Heart left ventricle (tissue), 16 donors: ENCODE measurements at places on chromosomes 11 and 22.

DNA sequence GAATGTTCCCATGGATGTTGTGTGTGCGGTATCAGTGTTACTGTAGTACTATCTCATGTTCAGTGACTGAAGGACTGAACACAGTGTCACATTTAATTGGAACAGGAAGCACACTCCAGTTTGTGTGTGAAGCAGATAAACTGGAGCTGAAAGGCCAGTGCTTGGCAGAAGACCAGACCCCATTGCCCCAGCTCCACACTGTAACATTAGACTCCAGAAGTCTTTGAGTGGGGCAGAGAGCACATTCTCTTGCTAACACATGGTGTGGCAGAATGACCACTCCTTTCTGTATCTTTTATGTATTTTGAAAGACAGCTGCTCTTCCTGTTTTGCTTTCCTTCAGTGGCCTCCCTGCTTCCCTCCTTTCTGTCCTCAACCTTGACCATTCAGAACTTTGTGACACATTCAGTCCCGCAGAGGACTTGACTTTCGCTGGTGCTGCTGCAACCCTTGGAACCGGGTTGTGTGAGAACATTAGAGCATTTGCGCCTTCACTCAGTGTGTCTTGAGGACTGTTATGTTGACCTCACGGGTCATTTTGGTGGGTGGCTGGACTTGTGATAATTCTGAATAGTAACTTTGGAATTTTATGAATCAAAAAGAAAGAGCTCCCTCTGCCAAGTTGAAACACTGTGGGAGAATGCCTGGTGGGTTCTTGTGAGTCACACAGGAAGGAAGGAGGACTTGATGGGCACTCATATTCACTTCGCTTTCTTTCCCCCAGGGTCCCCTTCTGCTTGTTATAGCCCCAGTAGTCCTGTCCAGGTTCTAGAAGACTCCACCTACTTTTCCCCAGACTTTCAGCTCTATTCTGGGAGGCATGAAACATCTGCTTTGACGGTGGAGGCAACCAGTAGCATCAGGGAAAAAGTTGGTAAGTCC lies 26.4 kb downstream of the AMOTL1 start:
- peak overlapping the region; percentile 73 for H3K27ac ChIP-seq
- peak; percentile 69 for DNase-seq
- H3K36me3 ChIP-seq: no peaks in the 10 kb centered on the region
- H3K4me3 ChIP-seq: peak overlapping the region; percentile 10
- no peaks in the 10 kb centered on the region for H3K27me3 ChIP-seq
- H3K4me1 ChIP-seq: peaks cover 16% of the 10 kb centered on the region

- H3K4me1 ChIP-seq: no peaks in the 10 kb centered on the region
- no peak overlapping the region for H3K4me3 ChIP-seq
- H3K27ac ChIP-seq: no peak overlapping the region
- no peaks in the 10 kb centered on the region for H3K36me3 ChIP-seq
Measured at GRCh38 chr11:116710001-116710674, 62.6 kb downstream of the BUD13 start.

DNA sequence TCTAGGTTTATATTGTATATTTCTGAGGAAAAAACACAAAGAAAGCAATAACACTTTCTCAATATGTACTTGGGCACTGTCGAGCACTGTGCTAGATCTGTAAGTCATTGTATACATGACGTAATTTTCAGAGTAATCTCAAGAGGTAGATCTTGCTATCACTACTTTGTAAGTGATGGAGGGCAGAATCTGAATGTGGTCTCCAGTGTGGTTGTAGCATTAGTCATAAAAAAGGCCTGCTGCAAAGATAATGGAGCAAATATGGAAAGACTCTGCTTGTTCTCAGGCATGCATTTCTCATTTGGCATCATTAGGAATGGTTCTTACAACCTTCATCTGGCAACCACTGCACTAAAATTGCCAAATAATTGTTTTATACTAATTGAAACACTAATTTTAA lies 419.8 kb upstream of the CCDC179 start:
- no peak for DNase-seq
- no peaks in the 10 kb centered on the region for H3K4me1 ChIP-seq
- no peaks in the 10 kb centered on the region for H3K27me3 ChIP-seq
- H3K4me3 ChIP-seq: no peak overlapping the region

- no peaks in the 10 kb centered on the region for H3K36me3 ChIP-seq
- no peak overlapping the region for H3K27ac ChIP-seq
- H3K4me1 ChIP-seq: peaks cover 3% of the 10 kb centered on the region
Measured at GRCh38 chr11:6260207-6260726, 629 bp downstream of the CCKBR start.

DNA sequence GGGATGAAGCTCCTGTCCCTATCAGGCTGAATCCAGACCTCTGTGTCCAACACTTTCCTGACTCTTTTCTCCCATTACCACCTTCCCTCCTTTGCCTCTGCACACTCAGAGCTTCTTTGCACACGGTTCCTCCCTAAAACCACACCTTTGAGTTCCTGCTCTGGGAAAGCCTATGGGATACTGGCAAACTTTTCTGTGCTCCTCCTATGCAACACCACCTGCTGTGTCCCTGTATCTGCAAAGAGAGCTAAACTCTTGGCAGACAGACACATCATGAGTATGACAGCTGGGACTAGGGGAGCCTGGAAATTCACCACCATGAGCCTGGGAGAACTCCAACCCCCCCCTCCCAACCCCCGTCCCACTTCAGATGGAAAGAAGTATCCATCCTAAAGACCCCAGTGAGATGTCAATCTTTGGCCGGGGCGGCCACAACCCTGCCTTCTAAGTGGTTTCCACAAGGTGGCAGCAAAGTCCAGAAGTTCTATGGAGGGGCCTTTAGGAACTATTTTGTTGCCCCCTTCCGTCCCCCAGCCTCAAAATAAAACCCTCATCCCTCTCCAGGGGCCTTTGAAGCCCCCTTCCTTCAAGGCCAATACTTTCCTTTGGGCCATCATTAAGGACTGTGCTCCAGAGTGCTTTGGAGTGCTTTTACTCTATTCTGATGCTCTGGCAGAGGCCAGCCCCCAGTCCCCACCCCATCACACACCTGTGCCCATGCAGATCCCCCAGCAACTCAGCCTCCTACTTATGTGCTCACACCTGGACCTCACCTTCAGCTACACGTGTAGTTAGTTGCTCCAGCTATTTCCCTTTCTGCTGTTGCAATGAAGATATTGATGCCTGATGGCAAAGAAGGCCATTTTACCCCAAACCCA lies 19.4 kb downstream of the HTR3A start:
- H3K27me3 ChIP-seq: peaks cover 5% of the 10 kb centered on the region
- H3K4me3 ChIP-seq: no peak overlapping the region
- no peak overlapping the region for H3K27ac ChIP-seq
- H3K36me3 ChIP-seq: no peaks in the 10 kb centered on the region

GRCh38 chr11:28671274-28671673 lies 563.1 kb downstream of the METTL15 start:
- no peak overlapping the region for H3K27ac ChIP-seq
- no peaks in the 10 kb centered on the region for H3K36me3 ChIP-seq
- DNase-seq: no peak
- H3K4me3 ChIP-seq: no peak overlapping the region
- H3K4me1 ChIP-seq: no peaks in the 10 kb centered on the region

DNA sequence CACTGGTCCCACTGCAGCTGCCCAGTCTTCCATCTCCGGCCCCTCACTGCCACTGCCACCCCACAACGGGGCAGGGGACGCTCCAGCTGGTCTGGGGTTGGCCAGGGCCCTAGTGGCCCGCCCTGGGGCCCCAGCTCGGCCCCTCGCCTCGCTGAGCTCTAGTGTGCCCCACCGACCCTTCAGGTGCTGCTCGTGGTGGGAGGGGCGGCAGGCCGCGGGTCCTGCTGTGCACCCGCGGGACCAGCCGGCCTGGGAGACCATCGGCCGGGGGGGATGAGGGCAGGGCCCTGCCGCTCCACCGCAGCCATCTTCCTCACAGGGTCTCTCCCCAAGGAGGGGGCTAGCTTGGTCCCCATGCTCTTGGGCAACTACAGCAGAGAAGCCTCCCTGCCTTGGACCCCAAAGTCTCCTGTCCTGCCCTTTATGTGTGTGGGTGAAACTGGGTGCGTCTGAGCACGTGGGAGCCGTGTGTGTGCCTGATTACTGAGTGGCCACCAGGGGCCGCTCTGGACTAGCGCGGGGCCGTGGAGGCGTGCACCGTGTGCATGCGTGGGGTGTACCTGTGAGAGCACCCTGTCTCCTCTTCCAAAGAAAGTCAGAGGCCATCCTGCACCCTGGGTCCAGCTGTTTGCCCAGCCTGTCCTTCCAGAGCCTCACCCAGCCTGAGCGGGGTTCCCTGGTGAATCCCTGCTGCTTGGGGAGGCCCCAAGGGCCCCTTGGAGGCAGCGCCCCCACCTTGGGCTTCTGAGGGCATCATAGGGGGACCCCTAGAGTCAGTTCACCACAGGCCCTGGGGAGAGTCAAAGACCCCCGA lies 6.0 kb upstream of the ACR start:
- peak overlapping the region; percentile 10 for H3K27ac ChIP-seq
- peaks cover 19% of the 10 kb centered on the region for H3K27me3 ChIP-seq
- peaks cover 4% of the 10 kb centered on the region for H3K4me1 ChIP-seq
- H3K36me3 ChIP-seq: peaks cover 10% of the 10 kb centered on the region
- no peak overlapping the region for H3K4me3 ChIP-seq

DNA sequence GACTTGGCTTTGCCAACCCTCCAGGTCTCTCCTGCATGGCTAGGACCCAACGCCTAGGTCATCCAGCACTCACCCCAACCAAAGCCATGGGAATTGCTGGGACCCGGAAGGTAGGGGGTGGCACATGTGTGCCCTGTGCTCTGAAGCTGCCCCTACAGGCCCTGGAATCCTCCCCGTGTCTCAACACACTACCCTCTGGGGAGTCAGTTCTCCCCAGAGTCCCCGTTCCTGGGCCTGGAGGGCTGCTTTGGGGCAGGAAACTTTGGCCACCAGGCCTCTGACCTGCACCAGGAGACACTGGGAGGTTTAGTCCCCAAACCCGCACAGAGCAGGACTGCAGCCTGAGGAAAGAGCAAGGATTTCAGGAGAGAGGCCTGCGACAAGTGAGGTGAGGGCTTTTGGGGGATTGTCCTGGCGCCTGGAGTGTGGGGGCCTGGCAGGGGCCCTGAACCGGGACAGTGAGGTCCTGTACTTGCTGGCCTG lies 495 bp upstream of the IFITM1 start:
- H3K4me1 ChIP-seq: peaks cover 53% of the 10 kb centered on the region
- H3K36me3 ChIP-seq: peaks cover 30% of the 10 kb centered on the region
- no peak for DNase-seq
- peak overlapping the region; percentile 85 for H3K27ac ChIP-seq
- H3K27me3 ChIP-seq: no peaks in the 10 kb centered on the region

- no peak for DNase-seq
- peak overlapping the region; percentile 87 for H3K27ac ChIP-seq
- no peaks in the 10 kb centered on the region for H3K27me3 ChIP-seq
- no peak overlapping the region for H3K4me3 ChIP-seq
Measured at GRCh38 chr11:12897867-12898266, 111.2 kb upstream of the RASSF10 start.

DNA sequence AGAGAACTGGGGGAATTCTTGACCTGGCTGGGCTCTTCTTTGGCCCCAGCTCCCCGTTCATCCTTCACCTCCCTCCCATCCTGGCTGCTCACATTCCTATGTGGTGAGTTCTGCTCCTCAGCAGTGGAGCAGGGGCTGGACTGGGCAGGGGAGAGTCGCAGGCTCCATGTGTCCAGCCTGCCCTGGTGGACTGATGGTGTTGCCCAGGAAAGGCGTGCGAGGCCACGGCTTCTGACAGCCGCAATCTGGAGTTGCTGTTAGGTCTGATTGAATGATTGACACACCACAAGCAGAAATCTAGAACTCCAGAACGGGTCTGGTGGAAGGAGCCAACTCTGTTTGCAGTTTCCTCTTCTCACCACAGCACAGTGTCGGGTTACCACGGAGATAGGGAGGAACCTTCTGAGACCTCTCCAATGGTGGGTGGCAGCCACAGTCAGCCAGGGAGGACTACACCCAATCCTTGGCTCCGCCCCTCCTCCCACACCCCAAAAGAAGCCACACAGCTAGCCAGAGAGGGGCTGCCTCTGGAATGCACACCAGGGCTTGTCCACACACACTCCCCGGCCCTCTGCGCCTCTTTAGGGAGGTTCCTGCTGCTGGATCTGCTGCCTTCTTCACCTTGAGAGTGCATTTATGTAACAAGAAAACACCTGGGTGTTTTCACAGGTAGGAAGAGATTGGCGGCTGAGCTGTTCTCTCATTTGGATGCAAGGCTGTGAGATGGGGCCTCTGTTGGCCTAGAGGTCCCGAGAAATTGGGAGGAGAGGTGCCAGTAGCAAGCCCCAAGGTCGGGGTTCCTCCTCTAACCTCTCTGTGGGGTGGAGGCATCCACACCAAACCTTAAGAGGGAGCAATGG lies 56.4 kb upstream of the CD44 start:
- H3K36me3 ChIP-seq: no peaks in the 10 kb centered on the region
- no peaks in the 10 kb centered on the region for H3K4me1 ChIP-seq
- peak overlapping the region; percentile 87 for H3K27ac ChIP-seq

DNA sequence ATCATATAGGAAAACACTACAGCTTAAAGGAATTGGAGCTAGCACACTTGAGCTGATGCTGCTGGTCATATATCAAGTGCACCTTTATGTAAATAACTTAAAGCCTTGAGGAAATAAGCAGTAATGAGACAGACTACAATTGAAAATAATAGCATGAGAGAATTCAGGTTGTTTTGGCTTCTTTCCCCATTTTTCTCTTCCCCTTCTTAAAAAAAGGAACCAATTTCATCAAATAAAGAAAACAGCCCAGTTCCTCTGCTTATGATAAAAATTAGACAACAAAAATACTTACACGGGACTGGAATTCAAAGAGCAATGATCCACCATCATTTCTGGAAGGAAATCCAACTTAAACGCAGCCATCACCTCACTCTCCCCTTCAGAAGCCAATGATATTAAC lies 50.2 kb upstream of the RAPSN start:
- H3K4me1 ChIP-seq: peaks cover 41% of the 10 kb centered on the region
- no peaks in the 10 kb centered on the region for H3K36me3 ChIP-seq
- no peak overlapping the region for H3K27ac ChIP-seq
- DNase-seq: no peak

DNA sequence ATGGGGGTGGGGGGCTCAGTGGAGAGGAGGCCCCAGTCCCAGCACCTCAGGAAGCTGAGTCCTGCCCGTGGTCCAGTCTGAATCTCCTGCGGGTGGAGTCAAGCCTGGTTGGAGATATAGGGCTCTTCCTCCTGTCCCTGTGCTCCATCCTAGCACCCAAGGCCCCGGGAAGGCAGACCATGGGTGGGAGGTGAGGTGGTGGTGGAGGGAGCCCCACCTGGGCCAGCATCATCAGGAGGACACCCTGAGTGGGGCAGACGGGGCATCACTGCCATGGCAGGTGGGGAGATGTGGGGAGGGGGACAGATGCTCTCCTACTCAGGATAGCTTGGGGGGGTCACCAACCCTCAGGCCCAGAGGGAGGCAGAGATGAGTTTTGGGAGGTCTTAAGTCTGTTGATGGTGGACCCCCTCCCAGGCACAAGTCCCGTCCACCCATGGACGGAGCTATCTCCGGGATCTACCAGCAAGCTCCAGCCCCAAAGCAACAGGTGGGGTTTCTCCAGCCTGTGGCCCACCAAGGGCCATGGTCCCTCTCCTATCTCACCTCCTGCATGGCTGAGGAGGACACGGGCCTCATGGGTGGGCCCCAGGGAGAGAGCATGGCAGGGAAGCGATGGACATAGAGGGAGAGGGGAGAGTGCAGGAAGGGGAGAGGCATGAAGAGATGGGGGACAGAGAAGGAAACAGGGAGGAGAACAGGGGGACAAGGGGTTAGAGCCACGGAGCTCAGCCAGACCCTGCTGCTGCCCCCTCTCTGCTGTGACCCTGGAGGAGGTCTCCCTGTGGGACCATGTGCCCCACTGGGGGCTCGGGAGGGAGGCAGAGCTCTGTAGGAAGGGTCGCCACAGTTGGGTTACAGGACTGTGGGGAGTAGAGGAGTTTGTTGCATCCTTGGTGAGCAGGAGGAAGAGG lies 1.3 kb downstream of the MRGPRE start:
- no peaks in the 10 kb centered on the region for H3K27me3 ChIP-seq
- no peak overlapping the region for H3K27ac ChIP-seq
- H3K4me3 ChIP-seq: no peak overlapping the region
- DNase-seq: no peak
- H3K4me1 ChIP-seq: no peaks in the 10 kb centered on the region
- no peaks in the 10 kb centered on the region for H3K36me3 ChIP-seq
